ENCODE measurements at places on chromosomes 3 and 15.

DNA sequence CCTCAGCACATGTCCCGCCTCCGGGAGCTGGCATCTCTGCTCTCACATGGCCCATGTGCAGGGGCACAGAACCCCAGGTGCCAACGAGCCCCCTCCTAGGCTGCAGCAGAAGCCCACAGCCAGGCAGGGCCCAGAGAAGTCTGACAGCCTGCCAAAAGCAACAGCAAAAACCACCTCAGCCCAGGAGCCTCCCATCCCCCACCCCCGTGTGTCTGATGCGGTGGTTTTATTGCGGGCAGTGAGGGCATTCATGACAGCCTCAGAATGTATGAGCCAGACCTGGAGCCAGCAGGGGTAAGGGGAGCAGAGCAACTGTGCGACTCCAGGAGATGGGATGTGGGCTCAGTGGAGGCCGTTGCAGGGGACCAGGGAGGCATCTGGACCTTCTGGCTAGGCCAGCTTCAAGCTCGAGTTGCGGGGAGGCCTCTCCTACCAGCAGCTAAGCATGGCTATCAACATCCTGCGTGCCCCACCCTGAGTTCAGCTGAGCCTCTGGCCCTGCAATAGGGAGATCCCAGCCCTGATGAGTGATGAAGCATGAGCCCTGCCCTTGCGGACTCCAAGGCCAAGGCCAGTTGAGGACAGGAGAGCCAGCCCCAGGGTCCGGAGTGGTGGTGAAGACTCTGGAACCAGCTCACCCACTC, 52.5 kb downstream of the CYP11A1 start:
- DNase-seq, result no peak

DNA sequence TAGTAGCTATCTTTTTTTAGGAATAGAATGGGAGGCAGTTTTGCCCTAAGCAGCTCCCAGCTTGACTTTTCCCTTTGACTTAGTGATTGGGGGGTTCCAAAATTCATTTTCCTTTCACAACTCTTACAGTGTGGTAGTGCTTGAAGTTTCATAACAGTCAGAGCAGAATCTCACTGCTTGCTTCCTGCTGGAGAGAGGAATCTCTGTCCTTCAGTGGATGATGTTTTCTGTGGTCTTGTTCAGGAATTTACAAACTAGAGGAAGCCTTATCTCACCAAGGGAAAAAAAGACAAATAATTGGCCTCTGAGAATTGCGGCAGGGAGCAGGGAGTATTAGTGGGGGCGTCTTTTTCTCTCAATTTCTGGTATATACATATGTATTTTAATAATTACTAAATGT, 326.6 kb upstream of the C2CD4B start:
- DNase-seq, result no peak

- no peak for DNase-seq
Observed at GRCh38 chr15:26721232-26721967, 51.5 kb downstream of the GABRB3 start.

DNA sequence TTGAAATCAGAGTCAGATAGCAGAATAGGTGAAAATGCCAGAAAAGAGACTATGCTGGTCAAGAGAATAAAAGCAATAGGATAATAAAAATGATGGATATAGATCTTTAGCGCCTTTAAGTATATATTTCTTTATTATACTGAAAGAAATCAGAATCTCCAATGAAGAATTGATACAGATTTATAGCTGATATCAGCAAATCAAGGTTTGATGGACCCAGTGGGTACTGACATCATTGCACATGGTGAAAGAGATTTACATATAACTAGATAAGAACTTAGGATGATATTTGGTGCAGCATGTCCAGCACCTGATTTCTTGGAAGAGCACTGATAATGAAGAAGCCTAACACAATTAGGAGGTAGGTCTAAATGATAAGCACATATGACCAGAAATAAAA, 18.2 kb downstream of the CADM2 start:
- DNase-seq, result no peak

DNA sequence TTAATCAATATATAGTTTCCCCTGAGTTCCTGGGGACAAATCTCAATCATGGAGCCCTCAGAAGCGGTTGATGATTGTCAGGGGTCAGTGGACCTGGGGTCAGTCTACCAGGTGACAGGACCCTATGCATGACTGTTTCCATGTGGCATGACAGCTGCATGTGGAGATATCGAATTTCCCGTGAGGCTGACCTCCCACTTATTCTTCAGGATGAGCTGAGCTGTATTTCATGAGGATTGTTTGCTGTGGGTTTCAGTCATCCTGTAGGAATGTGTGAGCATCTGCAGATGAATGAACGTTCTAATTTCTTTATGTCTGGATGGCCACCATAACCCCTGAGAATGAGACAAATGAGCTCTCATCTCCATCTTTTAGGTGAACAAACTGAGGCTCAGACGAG, 93.0 kb upstream of the HES1 start:
- DNase-seq, result no peak

DNA sequence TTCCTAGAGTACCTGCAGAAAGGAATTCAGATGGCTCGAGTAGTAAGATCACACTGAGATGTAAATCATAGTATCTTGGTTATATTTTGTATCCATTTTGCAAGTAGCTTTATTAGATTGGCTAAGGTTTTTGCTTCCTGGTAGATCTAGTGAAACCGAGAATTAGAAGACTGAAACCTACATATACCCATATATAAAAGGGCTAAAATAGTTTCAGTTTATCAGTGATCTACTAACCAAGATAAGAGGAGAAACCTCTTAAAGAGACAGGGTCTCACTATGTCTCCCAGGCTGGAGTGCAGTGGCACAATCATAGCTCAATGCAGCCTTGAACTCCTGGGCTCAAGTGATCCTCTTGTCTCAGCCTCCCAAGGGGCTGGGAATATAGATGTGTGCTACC, 135.3 kb downstream of the PCCB start:
- no peak for DNase-seq
